ENCODE measurements at places on chromosomes 16 and 17.

- no peak for DNase-seq
Observed at GRCh38 chr17:16888413-16889087, 83.4 kb downstream of the TNFRSF13B start.

DNA sequence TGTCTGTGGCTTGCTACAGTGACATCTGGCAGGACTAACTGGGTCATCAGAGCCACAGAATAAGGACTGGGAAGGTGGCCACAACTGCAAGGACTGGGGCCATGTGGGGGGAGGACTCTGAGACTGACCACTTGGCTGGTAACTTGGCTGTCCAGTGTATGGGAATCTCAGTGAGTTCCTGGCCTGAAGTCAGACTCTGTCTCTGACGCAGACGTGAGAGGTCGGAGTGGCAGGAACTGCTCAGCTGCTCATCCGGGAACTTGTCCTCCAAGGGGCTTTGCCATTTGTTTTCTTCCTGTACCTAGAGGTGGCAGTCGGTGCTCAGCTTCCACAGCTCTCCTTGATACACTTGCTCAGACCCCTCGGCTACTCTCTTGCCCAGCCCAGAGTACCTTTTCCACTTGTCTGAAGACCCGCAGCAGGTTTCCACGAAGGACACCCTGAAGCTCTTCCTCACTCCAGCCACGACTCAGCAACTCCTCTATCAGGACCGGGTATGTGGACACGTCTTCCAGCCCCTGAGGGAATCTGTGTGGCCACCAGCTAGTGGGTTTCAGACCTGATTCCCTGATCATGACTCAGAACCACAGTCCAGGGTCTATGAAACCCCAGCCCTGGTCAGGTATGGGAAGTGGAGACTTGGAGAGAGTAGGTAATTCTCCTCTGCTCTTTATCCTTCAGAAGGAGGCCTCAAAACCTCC, 7.3 kb upstream of the DPEP3 start:
- no peak for DNase-seq

- no peak for DNase-seq
Observed at GRCh38 chr17:39581759-39582085, 26.0 kb downstream of the NEUROD2 start.

- no peak for DNase-seq
Observed at GRCh38 chr17:14317383-14317782, 16.5 kb downstream of the HS3ST3B1 start.

- DNase-seq: no peak
Observed at GRCh38 chr17:19384723-19385391, 2.1 kb downstream of the MFAP4 start.

GRCh38 chr17:78144147-78144719, 2.0 kb upstream of the C17orf99 start:
- DNase-seq: no peak

- DNase-seq: no peak
Observed at GRCh38 chr16:4944333-4945281, 7.7 kb upstream of the PPL start.

DNA sequence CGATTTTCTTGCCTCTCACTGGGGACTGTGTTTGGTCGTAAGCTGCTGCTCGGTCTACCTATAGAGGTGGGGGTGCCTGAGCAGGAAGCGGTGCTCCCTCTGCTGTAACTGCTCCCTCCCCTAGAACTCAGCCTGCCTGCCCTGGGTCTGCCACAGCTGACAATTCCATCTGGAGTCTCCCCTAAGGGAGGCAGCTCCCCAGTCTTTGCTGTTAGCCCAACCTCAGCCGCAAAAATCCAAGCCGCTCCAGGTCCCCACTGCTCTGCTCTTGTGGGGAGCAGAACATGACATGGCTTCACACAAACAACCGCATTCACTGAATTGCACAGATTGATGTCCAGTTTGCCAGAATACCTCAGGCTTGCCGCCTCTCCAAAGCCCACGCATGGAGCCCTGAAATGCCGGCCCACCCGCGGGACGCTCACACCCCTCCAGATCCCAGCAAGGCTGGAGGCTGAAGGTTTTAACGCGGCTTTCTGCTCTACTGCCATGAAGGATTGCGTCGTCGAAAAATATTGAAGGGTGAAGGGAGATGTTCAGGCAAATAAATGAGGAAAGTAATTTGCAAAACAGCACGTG, 221.5 kb upstream of the FOXF1 start:
- DNase-seq: no peak

DNA sequence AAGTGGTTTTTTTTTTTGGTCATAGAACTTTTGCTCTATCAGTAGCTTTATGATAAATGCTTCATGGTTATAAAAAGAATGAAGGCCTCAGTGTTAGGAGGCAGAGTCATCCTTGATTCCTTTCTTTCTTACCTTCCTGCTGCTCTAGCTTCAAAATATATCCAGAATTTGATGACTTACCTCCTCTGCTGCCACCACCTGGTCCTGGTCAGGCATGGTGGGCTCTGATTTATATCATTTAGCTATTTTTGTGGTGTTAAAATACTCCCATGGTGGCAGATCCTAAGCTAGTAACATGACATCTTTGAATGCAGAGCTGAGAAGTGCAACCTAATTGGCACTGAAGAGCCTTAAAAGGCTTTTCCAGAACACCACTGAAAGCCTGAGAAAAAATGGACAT, 508.8 kb upstream of the CDH8 start:
- DNase-seq: no peak

GRCh38 chr16:59690216-59690615, 956.1 kb upstream of the GOT2 start:
- no peak for DNase-seq

Data from T-helper 22 cell (primary cell).